ENCODE measurements at places on chromosomes 11 and 22. TPM values are rescaled to one million over a fixed set of nuclear protein-coding genes. Genes with fewer than 3 reads are reported as not detected.
A peak's percentile ranks its signal among the peaks of the same experiment; 100 is the strongest.

The OR52I1 gene
- total RNA-seq: not detected

The IL17REL gene
- not detected for total RNA-seq

- peaks cover 7% of the 10 kb centered on the region for H3K36me3 ChIP-seq
- H3K4me1 ChIP-seq: peaks cover 11% of the 10 kb centered on the region
- H3K27ac ChIP-seq: no peak overlapping the region
- H3K27me3 ChIP-seq: peaks cover 45% of the 10 kb centered on the region
- DNase-seq: no peak
Measured at GRCh38 chr11:130431801-130432200, 3.4 kb upstream of the ADAMTS8 start.

DNA sequence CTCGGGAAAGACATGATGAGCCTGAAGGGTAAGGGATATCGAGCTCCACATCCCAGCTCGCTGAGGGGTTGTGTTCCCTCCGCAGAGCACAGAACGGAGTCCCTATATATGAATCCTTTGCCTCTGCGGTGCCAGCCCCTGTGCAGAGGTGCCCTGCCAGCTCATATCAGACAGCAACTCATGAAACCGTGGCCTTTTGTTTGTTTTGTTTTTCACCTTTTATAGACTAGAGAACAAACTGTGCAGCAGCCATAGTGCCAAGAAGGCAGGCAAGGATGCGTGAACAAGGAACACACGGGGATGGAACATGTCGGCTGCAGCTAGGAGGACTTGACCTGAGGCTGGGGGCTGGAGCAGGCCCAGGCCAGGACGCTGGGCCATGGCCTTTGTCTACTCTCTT, 109.8 kb downstream of the PKNOX2 start:
- no peak overlapping the region for H3K4me3 ChIP-seq
- no peak for DNase-seq
- H3K27ac ChIP-seq: no peak overlapping the region
- H3K36me3 ChIP-seq: no peaks in the 10 kb centered on the region
- H3K4me1 ChIP-seq: no peaks in the 10 kb centered on the region
- H3K27me3 ChIP-seq: peaks cover 32% of the 10 kb centered on the region

The DDTL gene
- 3.5 TPM for total RNA-seq

DNA sequence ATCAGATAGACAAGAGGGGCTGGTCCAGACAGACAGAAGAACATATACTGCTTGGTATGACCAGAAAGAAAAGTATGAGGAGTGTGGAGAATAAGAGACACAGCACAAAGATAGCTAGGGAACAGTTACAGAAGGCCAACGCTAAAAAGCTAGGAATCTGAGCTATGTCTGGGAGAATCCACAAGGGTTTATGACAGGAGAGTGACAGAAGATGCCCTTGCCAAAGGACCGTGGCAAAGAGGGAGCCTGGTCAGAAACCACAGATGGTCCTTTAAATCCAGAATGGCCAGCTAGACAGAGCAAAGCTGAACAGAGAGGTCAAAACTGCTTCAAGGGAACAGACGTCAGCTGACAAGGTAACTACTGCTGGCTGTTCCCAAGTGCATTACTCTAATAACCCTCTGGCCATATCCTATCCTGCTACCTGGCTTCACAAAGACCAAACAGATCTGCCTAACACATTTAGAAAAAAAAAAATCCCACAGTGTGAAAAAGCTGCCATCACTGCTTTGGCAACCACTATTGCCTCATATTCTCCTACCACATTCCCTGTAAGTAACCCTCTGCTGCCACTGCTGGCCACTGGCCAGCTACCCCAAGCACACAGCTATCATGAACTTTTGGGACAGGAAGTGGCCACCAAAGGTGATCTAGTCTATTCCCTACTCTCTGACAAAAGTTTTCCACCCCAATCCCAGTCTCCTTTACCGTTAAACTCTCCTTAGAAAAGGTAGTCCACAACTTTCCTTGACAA, 7.3 kb downstream of the SERGEF start:
- no peaks in the 10 kb centered on the region for H3K27me3 ChIP-seq
- peaks cover 12% of the 10 kb centered on the region for H3K4me1 ChIP-seq
- no peak for DNase-seq
- no peak overlapping the region for H3K4me3 ChIP-seq
- H3K36me3 ChIP-seq: peaks cover 17% of the 10 kb centered on the region

The NDUFA6 gene
- total RNA-seq: 59.1 TPM

GRCh38 chr22:24423519-24424000, 3.8 kb upstream of the ADORA2A start:
- H3K27ac ChIP-seq: no peak overlapping the region
- no peaks in the 10 kb centered on the region for H3K27me3 ChIP-seq
- peaks cover 3% of the 10 kb centered on the region for H3K36me3 ChIP-seq
- peak; percentile 73 for DNase-seq

DNA sequence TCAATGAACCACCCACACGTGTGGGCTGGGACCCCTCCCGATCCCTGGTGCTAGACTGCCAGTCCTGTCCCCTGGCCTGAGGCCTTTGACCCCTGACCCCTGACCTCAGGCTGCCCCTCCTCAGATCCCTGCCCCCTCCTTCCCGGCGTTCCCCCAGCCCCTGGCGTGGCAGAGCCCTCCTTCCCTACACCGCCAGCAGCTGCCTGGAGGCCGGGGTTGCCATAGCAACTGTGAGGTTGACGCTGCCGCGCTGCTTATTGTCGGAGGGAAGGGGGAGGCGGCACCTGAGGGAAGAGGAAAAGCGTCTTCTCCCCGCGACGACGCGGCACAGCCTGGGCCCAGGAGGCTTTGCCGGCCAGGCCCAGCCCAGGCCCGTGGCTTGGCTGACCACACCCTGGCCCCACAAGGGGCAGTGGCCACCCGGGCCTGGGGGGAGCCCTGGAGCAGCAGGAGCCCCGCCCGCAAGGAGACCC, 32.6 kb downstream of the SHANK3 start:
- DNase-seq: peak; percentile 6
- H3K4me3 ChIP-seq: no peak overlapping the region
- H3K4me1 ChIP-seq: peaks cover 17% of the 10 kb centered on the region
- H3K27me3 ChIP-seq: peaks cover 15% of the 10 kb centered on the region
- no peaks in the 10 kb centered on the region for H3K36me3 ChIP-seq

The RFPL3 gene
- not detected for total RNA-seq

DNA sequence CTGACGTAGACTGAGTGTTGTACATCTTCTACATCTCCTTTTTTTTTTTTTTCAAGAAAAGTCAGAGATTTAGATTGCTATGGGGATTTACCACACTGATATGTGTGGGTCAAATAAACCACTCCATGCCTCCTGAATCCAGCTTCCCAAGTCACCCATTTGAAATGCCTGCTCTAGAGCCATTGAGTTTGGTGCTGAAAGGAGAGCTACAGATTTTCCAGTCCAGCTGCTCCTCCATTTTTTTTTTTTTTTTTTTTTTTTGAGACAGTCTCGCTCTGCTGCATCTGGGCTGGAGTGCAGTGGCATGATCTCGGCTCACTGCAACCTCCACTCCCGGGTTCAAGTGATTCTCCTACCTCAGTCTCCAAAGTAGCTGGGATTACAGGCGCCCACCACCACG, 115.2 kb upstream of the TIMP3 start:
- peaks cover 52% of the 10 kb centered on the region for H3K27me3 ChIP-seq
- peaks cover 2% of the 10 kb centered on the region for H3K36me3 ChIP-seq
- H3K4me3 ChIP-seq: no peak overlapping the region
- no peak overlapping the region for H3K27ac ChIP-seq
- no peaks in the 10 kb centered on the region for H3K4me1 ChIP-seq

DNA sequence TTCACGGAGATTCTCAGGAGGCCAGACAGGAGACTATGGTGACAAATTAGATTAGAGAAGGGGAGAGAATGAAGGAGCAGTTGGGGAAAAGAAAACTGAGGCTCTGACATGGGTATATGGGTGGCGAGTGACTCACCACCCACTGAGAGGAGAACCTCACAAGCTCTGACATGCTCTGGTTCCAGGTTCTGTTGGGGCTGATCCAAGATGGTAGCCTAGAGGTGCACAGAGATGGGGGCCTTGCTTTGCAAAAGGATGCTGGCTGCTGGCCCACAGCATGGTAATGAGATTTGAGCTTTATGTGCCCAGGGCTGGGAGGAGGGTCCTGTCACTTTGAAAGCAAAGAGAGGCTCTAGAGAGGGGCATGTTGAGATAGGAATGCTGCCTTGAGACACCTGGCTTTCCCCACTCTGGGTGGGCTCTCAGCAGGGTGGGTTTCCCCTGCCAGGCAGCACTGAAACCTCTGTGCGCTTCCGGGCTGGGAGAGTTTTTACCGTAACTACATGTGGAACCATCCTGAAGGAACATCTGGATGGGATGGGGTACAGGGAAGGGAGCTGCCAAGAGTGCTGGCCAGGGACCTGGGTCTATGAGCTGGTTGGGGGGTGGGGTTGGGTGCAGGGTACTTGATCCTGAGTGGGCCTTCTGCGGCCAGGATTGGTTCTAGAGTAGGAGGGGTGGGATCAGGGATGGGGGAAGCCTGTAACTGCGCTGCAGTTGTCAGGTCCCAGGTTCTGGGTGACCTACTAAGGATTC, 1.2 kb upstream of the GRK2 start:
- no peak for DNase-seq
- H3K27me3 ChIP-seq: no peaks in the 10 kb centered on the region
- peaks cover 50% of the 10 kb centered on the region for H3K4me1 ChIP-seq
- H3K36me3 ChIP-seq: peaks cover 8% of the 10 kb centered on the region
- H3K4me3 ChIP-seq: peak overlapping the region; percentile 76
- peak overlapping the region; percentile 89 for H3K27ac ChIP-seq

The ABCC8 gene
- total RNA-seq: not detected

GRCh38 chr11:130645164-130645842, 196.9 kb downstream of the ADAMTS15 start:
- no peak overlapping the region for H3K27ac ChIP-seq
- no peaks in the 10 kb centered on the region for H3K4me1 ChIP-seq
- H3K4me3 ChIP-seq: no peak overlapping the region
- DNase-seq: no peak
- H3K36me3 ChIP-seq: no peaks in the 10 kb centered on the region
- H3K27me3 ChIP-seq: peaks cover 7% of the 10 kb centered on the region

DNA sequence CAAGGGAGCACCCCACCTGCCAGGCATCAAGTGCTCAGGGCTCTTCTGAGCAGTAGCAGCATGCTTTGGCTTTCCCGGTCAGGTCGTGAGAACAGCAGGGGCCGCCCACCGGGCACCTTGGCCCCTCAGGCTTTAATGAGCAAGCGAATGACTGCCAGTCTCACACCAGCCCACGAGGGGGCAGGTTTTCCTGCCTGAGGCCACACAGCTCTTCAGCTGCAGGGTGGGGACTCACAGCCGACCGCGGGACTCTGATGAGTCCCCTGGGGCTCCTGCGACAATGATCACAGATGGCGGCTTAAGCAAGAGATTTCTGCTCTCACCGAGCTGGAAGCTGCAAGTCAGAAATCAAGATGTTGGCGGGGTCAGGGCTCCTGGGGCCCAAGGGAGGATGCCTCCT, 14.3 kb upstream of the FGF19 start:
- peaks cover 54% of the 10 kb centered on the region for H3K27me3 ChIP-seq
- H3K4me1 ChIP-seq: peaks cover 2% of the 10 kb centered on the region
- peaks cover 4% of the 10 kb centered on the region for H3K36me3 ChIP-seq
- H3K27ac ChIP-seq: no peak overlapping the region

DNA sequence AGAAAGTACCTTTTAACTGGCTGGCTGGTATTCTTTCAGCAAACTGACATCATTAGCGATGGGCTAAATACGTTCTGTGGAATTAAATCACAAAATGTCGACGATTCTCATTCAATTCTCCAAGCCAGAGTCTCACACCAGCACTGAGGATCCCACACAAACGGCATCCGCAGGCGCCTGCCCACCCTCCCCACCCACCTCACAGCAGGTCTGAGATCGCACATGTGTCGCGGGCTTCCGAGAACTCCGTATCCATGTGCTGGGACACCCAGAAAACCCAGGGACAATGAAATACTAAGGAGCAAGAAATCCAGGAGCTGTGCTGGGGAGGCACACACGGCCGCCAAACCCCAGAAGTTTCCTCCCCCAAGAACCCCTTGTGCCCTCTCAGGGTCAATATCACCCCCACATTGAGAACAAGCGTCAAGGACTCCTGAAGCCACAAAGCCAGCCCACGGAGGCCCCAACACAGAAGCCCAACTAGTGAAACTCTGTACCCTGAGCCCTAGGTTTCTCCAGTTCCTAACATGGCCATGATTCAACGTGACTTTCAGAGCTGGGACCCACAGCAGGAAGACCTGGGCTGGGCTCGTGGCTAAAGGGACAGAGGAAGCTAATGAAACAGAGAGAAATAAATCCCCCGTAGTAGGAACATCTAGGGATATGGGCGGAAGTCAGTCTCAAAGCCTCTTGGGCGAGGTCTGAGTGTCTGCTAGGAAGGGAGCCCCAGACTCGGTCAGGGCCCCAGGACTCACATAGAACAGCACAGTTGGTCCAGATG, 8.0 kb downstream of the TOLLIP start:
- H3K4me1 ChIP-seq: peaks cover 28% of the 10 kb centered on the region
- no peaks in the 10 kb centered on the region for H3K27me3 ChIP-seq
- H3K36me3 ChIP-seq: no peaks in the 10 kb centered on the region
- no peak for DNase-seq
- no peak overlapping the region for H3K27ac ChIP-seq
- H3K4me3 ChIP-seq: no peak overlapping the region

The KCNE3 gene
- 0.40 TPM for total RNA-seq

DNA sequence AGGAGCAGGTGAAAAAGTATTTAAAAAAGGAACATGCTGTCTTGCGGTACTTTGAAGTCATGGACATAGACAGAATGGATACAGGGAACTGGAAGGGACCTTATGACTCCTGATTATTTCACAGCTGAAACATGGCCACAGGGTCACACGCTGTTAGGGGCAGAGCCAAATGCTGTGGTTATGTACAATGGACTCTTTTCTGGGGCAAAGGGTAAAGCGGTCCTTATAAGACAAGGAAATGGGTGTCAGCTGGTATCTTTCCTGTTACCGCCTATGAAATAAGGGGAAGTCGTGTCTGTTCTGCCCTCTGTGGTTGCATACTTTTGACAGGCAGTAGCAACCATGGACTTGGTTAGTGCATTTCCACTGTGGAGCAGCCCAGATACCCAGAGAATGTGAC, 12.8 kb upstream of the ST14 start:
- peaks cover 17% of the 10 kb centered on the region for H3K4me1 ChIP-seq
- H3K27me3 ChIP-seq: no peaks in the 10 kb centered on the region
- peak overlapping the region; percentile 49 for H3K4me3 ChIP-seq
- DNase-seq: no peak
- peaks cover 2% of the 10 kb centered on the region for H3K36me3 ChIP-seq

DNA sequence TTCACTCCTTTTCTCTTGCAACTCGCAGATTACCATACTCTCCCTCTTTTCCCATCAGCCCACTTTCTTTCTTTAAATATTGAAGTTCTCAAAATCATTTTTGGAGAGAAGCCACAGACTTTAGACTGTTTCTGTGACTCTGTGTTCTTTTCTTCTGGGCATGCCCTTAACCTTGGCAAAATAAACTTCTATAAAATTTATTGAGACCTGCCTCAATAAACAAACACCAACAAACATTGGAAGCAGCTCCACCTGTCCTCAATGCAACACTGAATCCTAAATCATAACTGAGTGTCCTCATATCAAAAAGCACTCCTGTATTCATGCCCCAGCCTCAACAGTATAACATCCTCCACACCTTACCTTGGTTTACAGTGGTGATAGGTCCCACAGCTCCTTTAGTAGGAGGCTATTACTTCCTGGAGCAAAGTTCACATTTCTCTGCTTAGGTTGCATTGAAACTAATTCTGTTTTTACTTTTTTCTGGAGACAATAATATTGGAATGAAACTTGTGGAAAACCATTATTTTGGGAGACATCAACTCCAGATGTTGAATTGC, 320.0 kb upstream of the LRRC4C start:
- DNase-seq: no peak
- H3K4me3 ChIP-seq: no peak overlapping the region
- H3K36me3 ChIP-seq: no peaks in the 10 kb centered on the region
- no peaks in the 10 kb centered on the region for H3K4me1 ChIP-seq
- no peaks in the 10 kb centered on the region for H3K27me3 ChIP-seq

The MS4A6E gene
- total RNA-seq: not detected

The BAIAP2L2 gene
- total RNA-seq: 0.86 TPM

The C11orf91 gene
- not detected for total RNA-seq

The OR10S1 gene
- not detected for total RNA-seq

The RIMBP3C gene
- total RNA-seq: 0.34 TPM
